ENCODE measurements at places on chromosomes 16 and 17.

DNA sequence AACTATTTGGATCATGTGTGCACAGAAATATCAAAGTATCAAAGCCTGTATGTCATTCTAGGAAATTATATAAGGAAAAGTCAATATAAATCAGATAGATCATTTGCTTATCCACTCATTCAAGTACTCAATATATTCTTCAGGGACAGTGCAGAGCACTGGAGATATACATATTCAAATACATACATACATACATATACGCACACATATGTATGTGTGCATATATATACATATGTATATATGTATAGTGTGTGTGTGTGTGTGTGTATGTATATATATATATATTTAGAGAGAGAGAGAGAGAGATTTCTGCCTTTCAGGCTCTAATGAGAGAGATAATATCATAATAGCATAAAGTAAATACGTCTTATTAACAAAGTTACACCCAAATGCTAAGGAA is 169.2 kb downstream of the PMP22 start:
- no peak for DNase-seq

- no peak for DNase-seq
Measured at GRCh38 chr17:75535119-75535537, 9.6 kb downstream of the LLGL2 start.

DNA sequence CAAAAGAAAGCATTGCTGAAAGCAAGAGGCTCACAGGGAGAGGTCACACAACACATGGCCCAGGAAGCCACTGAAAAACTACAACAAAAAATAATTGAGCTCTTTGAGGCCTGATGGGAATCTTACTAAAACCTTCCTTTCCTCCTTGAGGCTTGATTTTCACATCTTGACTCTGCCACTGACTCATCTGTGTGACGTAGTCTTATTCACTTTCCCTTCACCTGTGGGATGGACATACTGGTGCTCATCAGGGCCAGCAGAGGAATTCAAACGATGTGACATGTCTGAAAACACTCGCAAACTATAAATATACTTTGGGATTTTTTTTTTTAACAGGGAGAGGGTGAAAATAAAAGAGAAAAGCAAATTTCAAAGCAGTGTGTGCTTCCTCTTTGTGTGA is 78.3 kb upstream of the ASIC2 start:
- no peak for DNase-seq

GRCh38 chr17:50181144-50181543 is 15.3 kb downstream of the SGCA start:
- no peak for DNase-seq

DNA sequence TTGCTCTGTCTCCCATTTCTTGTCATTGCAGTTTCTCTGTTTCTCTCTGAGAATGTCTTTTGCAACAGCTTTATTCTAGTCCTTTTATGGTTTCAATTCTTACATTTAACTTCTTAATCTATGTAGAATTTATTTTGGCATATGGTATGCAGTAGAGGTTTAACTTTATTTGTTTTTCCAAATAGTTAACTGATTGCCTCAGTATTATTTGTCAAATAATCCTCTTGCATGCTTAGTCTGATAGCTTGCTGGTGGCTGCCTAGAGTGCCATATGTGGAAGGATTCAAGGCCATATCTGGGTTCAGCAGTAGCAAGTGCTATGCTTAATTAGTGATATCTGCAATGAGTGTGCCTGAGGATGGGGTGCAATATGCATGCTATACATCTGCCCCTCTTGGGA is 6.9 kb downstream of the SNTB2 start:
- no peak for DNase-seq

DNA sequence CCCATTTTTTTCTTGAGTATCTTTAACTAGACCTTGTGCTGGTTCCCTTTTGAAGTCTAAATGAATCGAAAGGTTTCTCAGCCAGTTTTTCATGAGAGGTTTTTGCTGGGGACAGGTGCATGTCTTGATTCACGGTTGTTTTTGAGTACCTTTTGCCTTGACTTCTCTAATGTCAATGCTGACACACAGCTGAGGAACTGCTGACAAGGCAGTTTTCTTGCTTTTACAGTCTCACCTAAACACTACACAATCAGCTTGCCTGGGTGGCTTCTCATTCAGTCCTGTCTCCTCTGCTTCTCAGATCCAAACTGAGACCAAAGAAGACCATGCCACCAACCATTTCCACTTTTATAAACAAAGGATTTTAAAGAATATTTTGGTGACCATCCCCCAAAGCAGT is 7.1 kb downstream of the OR3A3 start:
- DNase-seq = no peak
